ENCODE measurements at places on chromosomes 11 and 22. TPM values are rescaled to one million over a fixed set of nuclear protein-coding genes. Genes with fewer than 3 reads are reported as not detected.

DNA sequence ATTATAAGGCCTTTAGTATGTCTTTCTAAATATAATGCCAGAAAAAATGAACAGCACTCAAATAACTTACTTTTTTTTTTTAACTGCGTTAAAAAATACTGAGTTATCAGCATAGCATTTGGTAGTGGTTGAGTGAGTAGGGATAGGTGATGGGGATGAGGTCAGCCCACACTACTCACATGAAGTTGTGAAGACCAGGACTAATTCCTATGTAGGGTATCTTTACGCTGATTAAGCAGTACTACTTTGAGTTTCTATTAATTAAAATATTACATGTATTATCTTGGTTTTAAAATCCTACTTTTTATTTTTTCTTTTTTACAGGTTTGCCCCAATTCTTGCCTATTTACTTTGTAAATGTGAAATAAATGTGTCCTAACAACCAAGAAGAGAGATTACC is 13.5 kb downstream of the PHF21A start:
- DNase-seq, result no peak

DNA sequence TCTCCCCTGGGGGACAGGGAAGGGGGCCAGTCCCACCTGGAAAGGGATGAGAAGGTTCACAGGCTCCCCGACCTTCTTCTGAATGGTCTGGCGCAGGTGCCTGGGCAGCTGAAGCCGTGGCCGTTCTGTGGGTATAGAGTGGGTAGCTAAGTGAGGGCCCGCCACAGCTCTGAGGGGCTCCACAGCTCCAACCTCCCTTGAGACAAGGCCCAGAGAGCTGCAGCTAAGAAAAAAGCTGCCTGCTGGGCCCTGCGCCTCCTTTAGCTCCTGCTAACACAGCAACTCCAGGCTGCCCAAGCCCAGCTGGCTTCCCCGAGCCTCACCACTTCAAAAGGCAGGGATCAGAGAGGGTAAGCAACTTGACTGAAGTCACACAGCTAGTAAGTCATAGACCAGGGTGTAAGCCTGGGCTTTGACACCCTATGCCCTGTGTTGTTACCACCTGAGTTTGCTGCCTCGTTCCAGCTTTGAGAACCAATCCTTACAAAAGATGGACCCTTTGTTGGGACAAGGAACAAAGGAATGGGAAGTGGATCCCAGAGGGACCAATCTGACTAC is 18.5 kb downstream of the MYBPC3 start:
- DNase-seq, result no peak

- DNase-seq, result no peak
Measured at GRCh38 chr22:22772396-22772795, 115.2 kb upstream of the IGLL5 start.

DNA sequence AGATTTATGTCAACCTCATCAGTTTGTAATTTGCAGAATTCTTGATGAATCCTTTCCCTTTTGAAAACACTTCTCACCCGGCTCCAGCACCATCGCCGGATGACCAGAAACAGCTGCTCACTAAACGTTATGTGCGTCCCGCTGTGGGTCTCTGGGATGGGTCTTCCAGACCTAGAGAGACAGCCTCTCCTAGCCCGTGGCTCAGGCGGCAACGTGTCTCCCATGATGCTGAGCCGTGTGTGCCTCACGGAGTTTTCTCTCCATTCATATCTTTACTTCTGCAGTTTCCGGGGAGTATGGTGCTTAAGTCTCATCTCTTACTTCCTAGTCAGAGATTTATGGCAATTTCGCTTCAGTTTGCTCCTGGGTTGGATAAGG is 25.0 kb upstream of the ACR start:
- DNase-seq, result no peak

Gene ENTHD1
- not detected for total RNA-seq
